ENCODE measurements at places on chromosomes 11 and 22.

GRCh38 chr11:65864706-65865471, 4.7 kb downstream of the MUS81 start:
- no peak overlapping the region for H3K27ac ChIP-seq
- DNase-seq, result no peak
- H3K4me3 ChIP-seq, result no peak overlapping the region
- peaks cover 9% of the 10 kb centered on the region for H3K36me3 ChIP-seq

GRCh38 chr11:65434667-65435410, 12.2 kb downstream of the NEAT1 start:
- peaks cover 3% of the 10 kb centered on the region for H3K36me3 ChIP-seq
- no peaks in the 10 kb centered on the region for H3K27me3 ChIP-seq
- peaks cover 63% of the 10 kb centered on the region for H3K4me1 ChIP-seq
- no peak overlapping the region for H3K4me3 ChIP-seq

GRCh38 chr11:36540998-36541397, 26.8 kb upstream of the RAG1 start:
- H3K4me3 ChIP-seq, result no peak overlapping the region
- no peaks in the 10 kb centered on the region for H3K36me3 ChIP-seq
- no peak for DNase-seq
- H3K4me1 ChIP-seq, result peaks cover 3% of the 10 kb centered on the region
- H3K27ac ChIP-seq, result peak overlapping the region; percentile 19
- peaks cover 52% of the 10 kb centered on the region for H3K27me3 ChIP-seq

GRCh38 chr11:26490546-26490945, 81.5 kb downstream of the MUC15 start:
- H3K27ac ChIP-seq, result no peak overlapping the region
- no peaks in the 10 kb centered on the region for H3K36me3 ChIP-seq
- H3K4me3 ChIP-seq, result no peak overlapping the region
- H3K27me3 ChIP-seq, result no peaks in the 10 kb centered on the region
- no peak for DNase-seq

DNA sequence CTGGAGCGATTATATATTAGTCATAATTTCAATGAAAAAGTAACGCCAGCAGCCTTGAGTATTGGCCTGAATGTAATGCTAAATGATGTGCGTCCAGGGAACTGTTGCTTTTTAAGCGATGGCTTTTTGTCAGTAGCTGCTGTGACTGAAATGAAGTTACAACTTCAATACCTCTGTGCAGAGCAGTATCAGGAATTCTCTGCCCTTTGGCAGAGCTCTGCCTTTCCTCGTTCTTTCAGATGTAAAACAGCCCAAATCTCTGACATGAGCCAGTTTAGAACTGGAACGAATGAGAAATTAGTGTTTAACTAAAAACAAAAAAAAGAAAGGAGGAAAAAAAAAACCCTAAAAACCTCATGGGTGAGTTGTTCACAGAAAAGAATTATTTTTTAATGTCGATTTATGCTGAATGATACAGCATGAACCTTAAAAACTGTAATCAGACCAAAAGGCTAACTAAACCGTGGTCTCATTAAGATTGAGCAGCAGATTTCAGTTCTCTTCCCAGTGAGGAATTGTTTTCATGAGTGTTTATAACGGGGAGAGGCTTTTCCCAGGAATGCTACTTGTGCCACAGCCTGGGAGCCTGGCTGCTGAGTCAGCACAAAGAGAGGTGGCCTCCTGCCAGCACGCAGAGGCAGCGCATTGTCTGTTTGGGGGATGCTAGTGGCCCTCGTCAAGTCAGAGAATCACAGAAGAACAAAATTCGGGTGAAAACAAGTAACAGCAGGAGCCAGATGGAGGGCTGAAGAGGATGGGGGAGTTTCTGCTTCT, 146.2 kb upstream of the RASSF10 start:
- H3K27ac ChIP-seq, result no peak overlapping the region
- peaks cover 81% of the 10 kb centered on the region for H3K27me3 ChIP-seq
- DNase-seq, result no peak
- H3K36me3 ChIP-seq, result peaks cover 2% of the 10 kb centered on the region
- peaks cover 5% of the 10 kb centered on the region for H3K4me1 ChIP-seq
